ENCODE measurements at places on chromosomes 2 and 18.

GRCh38 chr2:8438996-8439395 lies 242.9 kb upstream of the ID2 start:
- DNase-seq: no peak

DNA sequence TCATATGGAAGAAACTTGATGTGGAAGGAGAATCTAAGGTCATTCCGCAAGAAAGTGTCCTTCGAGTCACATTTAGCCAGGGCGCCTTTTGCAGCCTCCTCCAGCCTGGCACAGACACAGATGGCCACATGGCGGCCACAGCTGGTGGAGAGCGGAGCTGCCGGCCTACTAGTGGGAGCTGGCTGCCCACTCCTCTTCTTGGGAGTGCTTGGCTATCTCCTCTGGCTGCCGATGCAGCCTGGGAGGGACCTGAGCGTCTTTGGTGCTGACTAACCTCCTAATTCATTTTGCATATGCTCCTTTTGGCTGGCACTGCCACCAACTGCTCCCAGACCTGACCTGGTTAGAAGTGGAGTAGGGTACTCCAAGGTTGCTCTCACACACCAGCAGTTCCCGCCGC lies 199.3 kb upstream of the MYT1L start:
- no peak for DNase-seq

DNA sequence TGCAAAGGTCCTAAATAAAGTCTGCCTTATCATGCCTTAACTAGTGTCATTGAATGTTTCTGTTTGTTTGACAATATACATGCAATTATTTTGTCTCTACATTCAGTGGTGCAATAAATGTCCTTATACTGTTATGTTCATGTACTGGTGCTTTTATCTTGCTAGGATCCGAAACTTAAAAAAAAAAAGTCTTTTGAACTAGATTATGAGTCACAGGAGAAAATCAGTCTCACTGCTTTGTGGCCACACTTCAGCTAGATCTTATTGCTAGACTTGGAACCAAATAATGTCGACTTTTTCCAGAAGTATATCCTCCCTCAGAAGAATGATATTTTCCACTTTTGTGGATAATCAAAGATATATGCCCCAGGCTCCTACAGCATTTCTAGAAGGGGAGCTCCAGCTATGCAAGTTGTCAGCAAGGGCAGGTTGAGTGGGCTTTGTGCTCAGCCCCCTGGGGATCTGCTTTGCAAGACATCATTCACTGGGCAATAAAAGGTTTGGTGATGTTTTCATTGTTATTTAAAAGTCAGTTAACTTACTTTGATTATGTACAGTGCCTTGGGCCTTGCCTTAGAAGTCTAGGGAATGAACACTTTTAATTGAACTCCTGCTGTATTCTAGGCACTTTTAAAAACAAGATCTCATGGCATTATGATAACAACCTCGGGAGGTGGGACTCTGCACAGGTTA lies 157.1 kb upstream of the LRRTM1 start:
- DNase-seq: no peak

DNA sequence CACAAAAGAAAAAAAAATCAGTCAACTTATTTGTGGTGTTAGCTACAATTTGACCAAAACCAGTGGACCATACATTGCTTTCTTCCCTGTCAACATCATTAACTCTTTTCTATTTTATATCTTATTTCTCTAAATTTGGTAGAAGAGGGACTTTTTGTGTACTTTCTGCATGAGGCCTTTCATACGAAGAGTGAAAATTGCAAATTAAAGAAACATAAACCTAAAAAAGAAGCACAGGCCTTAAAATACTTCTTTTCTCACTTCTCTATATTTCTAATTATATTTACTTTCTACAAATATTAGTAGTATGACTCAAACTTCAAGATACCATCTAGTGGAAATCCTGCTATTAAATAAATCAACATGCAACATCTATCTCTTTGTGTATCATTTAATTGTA lies 1073.4 kb upstream of the ZEB2 start:
- no peak for DNase-seq

DNA sequence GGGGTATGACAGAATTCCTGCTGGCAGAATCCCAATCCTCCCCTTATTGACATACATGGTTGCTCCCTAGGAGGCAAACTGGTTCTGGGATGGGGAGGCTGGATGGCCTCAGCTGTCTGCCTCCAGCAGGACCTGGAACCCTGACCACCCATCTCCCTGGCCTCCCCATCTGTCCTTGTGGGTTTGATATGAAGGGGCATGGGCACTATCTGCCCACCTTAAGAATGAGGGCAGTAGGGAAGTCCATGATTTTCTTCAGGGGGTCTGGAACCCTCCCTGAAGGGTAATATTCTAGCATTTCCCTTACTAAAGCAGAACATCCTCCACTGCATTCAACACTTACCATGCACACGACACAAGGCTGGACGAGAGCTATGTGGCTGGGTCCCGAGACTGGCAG lies 113.6 kb downstream of the VAPA start:
- no peak for DNase-seq

DNA sequence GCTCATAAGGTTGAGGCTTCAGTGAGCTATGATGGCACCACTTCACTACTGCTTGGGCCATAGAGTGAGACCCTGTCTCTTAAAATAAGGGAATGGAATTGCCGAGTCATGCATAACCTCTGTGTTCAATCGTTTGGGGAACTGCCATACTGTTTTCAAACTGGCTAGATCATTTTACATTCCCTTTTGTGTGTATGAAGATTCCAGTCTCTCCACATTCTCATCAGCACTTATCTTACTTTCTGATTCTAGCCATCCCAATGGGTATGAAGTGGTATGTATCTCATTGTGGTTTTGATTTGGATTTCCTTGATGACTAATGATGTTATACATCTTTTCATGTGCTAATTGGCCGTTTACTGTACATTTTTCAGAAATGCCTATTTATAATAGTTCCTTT lies 23.7 kb downstream of the MARCHF7 start:
- peak; percentile 56 for DNase-seq

DNA sequence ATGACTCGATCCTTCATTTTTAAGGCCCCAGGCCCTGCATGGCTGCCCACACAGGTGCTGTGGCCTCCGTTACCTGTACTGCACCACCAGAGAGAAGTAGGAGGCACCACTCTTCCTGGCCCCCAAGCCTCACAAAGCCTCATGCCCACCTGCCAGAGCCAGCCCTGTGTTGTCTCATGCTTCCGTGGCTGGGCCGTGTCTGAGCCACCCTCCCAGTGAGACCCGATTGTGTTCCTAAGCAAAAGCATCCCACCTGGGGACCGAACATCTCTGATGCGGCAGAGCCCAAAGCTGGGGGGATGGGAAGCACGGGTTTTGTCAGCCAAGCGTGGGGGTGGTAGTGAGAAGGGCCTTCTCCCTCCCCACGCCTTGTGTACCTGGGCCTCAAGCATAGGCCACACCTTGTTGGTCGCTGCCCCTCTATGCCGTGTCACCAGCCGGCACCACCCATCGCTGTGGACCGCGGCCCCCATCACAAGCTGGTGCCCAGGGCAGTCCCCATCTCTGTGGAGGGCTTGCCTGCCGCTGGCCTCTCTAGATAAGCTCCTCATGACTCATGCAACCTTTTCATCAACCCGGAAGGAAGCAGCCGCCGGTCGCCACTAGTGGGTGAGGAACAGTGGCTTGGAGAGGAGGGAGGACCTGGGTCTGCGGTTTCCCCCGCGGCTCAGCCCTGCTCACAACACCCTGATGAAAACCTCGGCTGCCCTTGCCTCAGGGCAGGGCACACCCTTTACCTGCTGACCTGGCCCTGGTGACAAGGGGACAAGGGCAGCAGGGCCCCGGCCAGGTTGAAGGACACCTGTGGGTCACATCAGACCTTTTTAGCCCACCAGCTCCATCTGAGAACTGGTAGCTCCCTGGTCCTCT lies 2.7 kb upstream of the RNPEPL1 start:
- DNase-seq: peak; percentile 38

DNA sequence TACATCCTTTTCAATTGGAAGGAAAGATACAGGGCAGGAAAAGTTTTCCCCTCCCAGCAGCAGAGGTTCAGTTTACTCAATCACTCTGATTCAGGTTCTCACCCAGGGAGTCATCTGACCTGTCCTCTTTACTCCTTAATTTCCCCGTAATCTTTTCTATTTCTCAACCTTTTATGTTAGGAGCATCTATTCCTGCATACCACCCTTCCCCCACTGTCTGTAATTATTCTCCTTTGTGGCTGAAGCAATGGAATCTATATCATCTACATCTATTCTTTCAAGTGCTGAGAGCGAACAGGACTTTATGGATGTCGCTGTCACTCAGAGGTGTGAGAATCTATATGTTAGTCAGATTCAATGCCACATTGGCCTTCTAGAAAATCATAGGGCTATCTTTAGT lies 175.2 kb downstream of the NOL4 start:
- no peak for DNase-seq

DNA sequence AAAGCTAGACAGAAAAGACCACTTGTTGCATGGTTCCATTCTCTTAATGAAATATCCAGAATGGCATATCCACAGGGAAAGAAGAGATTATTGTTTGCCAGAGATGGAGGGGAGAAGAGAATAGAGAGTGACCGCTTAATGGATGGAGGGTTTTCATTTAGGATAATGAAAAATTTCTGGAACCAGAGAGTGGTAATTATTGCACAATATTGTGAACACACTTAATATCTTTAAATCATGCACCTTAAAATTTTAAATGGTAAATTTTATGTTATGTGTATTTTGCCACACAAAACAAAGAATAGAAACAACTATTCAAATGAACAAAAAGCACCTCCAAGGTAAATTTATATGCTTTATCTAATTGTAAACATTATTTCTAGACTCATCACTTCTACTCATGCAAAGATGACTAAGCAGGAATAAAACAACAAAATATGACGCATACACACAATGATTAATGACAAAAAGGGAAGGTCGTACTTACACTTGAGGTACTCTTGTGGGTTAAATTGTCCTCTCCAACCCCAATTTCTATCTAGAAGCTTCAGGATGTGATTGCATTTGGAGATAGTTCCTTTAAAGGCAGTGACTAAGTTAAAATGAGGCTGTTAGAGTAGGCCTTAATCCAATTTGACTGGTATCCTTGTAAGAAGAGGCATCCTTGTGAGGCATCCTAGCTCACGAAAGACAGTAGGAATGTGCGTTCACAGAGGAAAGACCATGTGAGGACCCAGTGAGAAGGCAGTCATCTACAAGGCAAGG lies 18.7 kb upstream of the DHRS9 start:
- peak; percentile 53 for DNase-seq

GRCh38 chr2:58921676-58922075 lies 680.6 kb upstream of the FANCL start:
- DNase-seq: no peak

- DNase-seq: no peak
These were observed 115.0 kb downstream of the CERS6 start for GRCh38 chr2:168571061-168571460.

DNA sequence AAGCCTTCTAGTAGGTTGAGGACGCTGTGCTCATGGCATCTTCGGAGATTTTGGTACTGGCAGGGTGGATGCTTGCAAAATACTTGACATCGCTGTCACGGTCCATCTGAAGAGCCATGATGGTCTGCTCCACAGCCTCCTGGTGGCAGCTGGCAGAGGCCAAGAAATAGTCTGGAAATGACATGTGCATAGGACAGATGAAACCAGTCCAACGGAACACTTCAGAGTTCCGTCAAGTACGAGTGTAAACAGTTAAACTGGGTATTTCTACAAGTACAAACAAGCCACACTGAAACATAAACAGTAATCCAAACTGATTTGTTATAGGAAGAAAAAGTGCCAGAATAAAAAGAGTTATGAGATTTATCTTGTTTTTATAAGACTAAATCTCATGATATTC lies 66.6 kb downstream of the PPP4R1 start:
- DNase-seq: no peak

GRCh38 chr18:24019641-24020331 lies 5.2 kb downstream of the TTC39C start:
- no peak for DNase-seq

GRCh38 chr18:51029378-51029693 lies 677 bp upstream of the SMAD4 start:
- no peak for DNase-seq

- DNase-seq: no peak
These were observed 70.8 kb downstream of the KCNE4 start for GRCh38 chr2:223122781-223123180.

- DNase-seq: no peak
These were observed 65.2 kb upstream of the MGAT4A start for GRCh38 chr2:98795891-98796676.

DNA sequence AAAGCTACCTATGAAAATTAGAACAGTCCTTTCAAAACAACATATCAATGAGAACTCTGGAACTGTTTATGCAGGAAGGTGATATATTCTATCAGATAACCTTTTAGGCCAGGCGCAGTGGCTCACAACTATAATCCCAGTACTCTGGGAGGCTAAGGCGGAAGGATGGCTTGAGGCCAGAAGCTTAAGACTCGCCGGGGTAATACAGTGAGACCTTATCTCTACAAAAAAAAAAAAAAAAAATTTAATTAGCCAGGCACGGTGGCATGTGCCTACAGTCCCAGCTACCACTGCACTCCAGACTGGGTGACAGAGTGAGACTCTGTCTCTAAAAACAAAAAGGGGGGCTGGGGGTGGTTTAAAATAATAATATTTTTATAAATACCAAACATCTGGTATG lies 77.9 kb downstream of the OSBPL1A start:
- DNase-seq: no peak

- DNase-seq: no peak
These were observed 6.2 kb upstream of the GPR155 start for GRCh38 chr2:174492963-174493431.

DNA sequence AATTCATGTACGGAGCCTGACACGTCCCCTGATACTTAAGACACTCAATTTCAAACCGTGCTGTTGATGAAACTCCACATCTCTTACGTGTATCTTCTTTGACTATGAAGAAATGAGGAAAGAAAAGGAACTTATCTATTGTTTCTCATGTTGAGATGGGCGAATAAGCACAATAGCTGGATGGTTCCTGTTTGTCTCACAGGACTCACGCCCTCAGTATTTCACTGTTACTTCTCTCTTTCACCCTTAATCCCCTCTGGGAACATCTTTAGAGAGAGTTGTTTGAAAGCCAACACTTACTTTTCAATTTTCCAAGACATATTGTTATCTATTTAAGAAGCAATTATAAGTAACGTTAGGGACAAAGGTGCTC lies 99.8 kb downstream of the COPS8 start:
- no peak for DNase-seq

All from HCEC 1CT (cell line).